ENCODE measurements at places on chromosomes 3 and 15.

DNA sequence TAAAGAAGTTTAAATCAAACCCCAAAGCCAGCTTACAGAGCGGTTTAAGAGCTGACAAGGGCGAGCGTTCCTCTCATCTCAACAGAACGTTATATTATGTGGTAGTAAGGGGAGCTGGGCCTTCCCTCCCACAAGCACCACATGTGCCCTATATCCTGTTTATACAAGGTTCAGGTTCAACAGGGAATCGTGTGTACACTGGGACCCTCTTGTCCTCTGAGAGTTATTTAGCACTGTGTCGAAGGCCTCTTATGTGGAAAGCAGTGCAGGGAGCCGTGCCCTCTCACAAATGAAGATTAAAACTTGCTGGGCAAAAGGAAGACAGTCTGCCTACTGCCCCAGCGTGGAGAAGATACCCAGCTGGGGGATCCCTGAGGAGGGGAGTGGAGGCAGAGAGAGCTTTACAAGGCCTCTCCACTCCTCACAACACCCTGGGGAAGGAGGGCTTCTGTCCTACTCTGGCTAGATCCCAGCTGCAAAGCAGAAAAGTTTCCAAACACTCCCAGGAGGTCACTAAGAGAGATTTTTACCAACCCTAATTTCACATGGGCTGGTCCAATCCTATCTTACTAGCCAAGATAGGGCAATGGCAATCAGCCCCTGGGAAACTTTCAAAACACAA is 2.9 kb downstream of the TLE3 start:
- no peak for DNase-seq

DNA sequence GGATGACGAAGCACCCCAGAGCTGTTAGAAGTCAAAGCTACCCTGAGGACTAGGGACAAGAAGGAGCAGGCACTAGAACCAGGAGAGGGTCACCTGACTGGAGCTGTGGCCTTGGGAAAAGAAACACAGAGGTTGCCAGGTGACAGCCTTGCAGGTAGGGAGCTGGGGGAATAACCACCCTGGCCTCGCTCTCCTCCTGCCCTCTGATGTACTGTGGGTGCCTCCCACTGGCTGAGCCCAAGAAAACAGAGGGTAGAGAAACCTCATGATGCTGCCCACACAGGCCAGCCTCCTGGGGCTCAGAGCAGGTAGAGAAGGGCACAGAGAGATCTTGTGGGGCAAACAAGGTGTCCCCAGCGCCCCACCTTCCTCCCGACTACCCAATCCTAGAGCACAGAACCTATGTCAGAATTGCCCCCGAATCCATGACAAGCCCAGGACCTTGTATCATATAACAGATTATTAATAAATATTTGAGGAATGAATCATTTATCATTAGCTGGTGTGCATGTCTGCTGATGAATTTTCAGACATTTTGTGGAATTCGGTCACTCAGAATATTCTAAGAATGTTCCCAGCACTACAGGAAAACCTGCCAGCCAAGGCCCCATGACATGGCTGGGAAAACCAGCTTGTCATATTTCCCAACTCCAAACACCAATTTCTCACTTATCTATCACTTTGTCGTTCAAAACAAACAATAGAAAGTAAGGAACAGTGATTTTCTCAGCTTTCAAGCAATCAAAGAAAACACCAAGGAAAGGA is 59.8 kb upstream of the MEX3B start:
- no peak for DNase-seq

GRCh38 chr3:158763421-158763820 is 31.2 kb upstream of the RARRES1 start:
- no peak for DNase-seq

DNA sequence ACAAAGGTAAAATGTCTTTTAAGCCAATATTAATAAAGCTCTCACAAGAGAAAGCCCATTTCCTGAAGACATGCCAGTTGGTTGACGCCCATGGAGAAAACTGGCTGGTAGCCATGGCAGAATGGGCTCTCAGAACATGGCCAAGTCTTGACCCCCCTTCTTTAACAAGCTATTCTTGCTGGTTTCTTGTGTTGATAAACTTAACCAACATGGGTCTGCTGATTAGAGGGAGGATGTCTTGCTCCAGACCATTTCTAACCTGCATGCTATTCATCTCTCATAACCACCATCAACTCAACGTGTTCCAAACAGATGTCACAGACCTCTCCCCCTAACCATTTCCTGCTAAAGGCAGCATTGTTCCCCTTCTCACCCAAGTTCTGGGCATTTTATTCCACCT is 25.7 kb downstream of the NTRK3 start:
- no peak for DNase-seq

GRCh38 chr3:102447272-102447671 is 12.5 kb downstream of the ZPLD1 start:
- DNase-seq, result no peak

DNA sequence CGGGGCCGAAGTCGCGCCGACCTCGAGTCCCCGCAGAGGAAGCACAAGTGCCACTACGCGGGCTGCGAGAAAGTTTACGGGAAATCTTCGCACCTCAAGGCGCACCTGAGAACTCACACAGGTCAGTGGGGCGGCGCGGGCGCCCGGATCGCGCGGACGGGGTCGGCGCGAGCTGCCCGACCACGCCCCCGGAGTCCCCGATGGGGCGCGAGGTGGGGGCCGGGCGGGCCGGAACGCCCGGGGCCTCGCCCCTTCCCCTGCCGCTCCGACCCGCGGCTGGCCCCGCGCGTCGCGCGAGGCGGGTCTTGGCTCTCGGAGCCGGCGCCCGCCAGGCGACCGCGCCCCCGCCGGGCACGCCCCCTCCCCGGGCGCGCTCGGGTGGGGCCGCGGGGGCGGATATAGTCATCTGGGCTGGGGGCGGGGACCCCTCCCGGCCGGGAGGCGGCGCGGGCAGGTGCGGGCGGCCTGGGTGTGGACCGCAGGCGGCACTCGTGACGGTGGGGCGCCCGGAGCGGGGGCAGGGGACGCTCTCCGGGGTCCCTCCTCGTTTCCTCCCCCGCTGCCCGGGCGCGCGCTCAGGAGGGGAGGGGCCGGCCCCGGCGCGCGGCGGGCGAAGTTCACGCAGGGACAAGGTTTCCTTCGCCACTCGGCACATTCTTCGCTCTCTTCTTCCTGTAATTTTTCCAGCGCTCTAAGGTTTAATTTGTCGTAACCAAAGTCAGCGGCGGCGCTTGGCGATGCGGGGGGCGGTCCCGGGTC is 1.2 kb downstream of the KLF13 start:
- DNase-seq, result no peak
